ENCODE measurements at places on chromosomes 6 and 20.
A peak's percentile ranks its signal among the peaks of the same experiment; 100 is the strongest.

- DNase-seq, result no peak
Measured at GRCh38 chr6:114344246-114344970, 1.6 kb upstream of the HS3ST5 start.

GRCh38 chr20:50528804-50529351 lies 18.7 kb downstream of the PTPN1 start:
- no peak for DNase-seq

GRCh38 chr6:144405163-144405562 lies 120.0 kb downstream of the UTRN start:
- no peak for DNase-seq

GRCh38 chr6:142700032-142700431 lies 244.9 kb downstream of the HIVEP2 start:
- DNase-seq, result no peak

DNA sequence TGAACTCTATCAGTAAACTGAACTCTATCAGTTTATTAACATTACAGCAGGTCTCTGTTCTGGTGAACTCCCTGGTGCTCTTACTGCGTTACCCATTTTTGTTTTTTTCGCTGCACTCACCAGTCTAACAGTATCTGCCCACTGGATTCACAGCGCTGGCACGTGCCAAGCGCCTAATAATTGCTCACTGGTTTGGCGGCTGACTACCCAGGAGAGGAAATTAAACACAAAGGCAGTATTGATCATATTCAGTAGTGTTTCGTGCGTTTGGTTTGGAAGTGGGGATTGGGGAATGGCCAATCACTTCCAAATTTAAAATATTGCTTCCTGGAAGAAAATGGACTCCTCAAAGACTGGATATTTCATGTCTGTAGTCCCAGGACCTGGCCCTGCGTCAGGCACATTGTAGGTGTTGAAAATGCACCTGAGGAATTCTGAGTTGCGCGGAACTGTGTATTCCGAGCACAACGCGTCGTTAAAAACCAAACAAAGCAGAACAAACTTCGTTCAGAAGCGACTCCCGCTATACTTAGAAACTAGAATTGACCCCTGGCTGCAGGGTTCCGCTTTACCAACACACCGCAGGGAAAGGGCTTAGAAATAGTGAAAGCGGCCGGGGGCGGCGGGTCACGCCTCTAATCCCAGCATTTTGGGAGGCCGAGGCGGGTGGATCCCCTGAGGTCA lies 1.1 kb upstream of the RPS12 start:
- peak; percentile 54 for DNase-seq

GRCh38 chr20:37521061-37521771 lies at the start of gene NNAT:
TSS of gene NNAT (plus strand) at chr20:37521250. CDS start at chr20:37521332, 82 bp downstream.
- DNase-seq, result no peak

GRCh38 chr6:150634964-150635292 lies 35.2 kb downstream of the PLEKHG1 start:
- no peak for DNase-seq

DNA sequence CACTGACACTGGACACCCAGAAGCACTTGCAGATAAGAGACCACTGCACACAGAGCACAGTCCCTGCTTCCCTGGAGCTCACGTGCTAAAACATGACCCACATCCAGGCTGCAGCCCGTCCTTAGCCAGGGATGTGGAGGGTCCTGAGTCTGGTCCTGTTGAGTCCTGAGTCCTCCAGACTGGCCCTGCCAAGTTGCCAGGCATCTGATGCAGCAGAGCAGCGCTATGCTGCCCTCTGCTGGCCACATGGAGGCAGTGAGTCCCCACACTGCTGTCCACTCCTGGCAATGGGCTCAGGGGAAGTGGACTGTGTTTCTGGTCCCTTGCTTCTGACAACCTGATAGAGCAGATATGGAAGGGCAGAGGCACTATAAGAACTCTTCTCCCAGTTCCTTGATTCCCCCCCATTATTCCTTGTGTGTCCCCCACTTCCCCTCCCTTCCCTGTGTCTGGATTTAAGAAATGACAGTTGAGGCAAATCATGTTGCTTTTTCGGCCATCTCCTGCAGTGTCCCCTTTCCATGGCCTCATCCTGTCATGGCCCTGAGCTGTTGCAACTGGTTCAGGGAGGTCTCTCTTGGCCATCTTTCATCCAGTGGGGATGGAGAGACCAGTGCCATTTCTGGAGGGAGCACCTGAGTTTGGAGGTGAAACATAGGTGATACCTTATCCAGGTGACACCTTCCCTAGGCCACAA lies 86.0 kb downstream of the DHX35 start:
- peak; percentile 76 for DNase-seq

DNA sequence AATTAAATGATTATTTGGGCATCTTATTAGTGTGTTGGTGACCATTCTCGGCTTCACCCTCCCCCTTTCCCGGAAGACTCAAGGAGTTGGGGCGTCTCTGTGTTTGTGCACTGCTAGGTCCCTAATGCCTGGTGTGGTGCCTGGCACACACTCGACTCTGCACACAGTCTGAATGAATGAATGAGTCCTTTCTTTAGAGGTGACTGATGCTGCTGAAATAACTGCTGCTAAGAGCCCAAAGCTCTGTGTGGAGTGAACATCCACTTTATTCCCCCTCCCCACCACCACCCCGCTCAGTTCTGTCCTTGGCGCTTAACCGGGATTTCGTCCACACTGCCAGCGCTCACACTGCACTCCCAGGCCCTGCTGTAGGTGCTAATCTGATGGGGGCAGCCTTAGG lies 1.2 kb upstream of the PHACTR3 start:
- DNase-seq, result no peak

GRCh38 chr20:46731770-46732169 lies 22.3 kb downstream of the SLC2A10 start:
- no peak for DNase-seq

DNA sequence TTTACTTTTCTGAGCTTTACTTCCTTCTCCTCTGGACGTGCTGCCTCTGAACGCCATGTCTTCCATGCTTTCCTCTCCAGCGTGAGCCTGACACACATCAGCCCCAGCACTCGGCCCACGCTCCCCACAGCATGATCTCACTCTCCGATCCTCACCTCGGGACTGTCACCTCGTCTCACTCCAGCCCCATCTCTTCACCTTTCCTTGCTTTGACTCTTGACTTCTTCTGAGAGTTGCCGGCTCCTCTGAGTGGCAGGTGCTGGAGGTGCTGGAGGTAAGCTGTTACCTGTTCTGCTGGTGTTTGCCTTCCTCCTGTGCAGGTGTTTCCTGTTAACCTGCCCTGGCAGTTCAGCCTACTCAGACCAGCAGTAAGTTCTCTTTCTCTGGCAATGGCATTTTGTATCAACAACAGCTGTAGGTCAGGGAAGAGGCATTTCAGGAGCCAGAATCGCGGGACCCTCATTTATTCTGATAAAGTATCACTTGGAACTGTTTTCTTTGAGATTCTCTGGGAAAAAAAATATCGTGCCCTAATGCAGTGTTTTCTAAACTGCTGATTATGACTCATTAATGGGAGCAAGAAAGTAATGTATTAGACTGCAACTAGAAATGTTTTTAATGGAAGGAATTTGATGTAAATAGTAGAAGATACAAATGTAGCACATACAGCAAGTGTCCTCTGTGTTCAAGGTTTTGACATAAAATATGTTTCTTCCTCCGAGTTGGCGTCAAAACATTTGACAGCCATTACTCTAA lies 106.5 kb downstream of the ARID1B start:
- DNase-seq, result no peak

Data from stimulated activated CD4-positive, alpha-beta T cell treated with anti-CD3 and anti-CD28 coated beads, Interleukin-2, amount 100 ng/mL, for 24 hours (primary cell).